ENCODE measurements at places on chromosomes 2 and 18. TPM values are rescaled to one million over a fixed set of nuclear protein-coding genes. Genes with fewer than 3 reads are reported as not detected.

OR6B2 gene
- not detected for total RNA-seq

CRIM1 gene
- total RNA-seq, result 249 TPM

- no peaks in the 10 kb centered on the region for H3K27me3 ChIP-seq
- DNase-seq, result no peak
- no peak overlapping the region for H3K4me3 ChIP-seq
- no peaks in the 10 kb centered on the region for H3K4me1 ChIP-seq
- H3K36me3 ChIP-seq, result no peaks in the 10 kb centered on the region
- H3K27ac ChIP-seq, result no peak overlapping the region
Measured at GRCh38 chr18:40613721-40614120, 1341.3 kb upstream of the PIK3C3 start.

DNA sequence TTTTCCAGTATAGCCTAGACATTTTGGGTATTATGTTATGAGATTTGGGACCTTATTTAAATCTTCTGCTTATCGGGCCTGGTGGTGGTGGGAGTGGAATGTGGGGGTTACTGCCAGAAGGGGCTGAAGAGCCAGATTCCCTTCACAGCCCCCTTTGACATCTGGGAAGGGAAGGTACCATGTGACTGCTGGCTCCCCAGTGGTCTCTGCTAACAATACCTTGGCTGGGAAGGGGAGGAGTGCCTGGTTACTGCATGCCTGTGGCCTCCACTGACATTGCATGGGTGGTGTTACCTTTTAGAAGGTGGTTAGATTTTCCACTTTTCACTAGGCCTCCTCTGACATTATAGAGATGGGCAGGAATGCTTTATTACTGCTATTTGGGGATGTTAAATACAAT lies 8.0 kb downstream of the ATP9B start:
- no peak overlapping the region for H3K27ac ChIP-seq
- no peak for DNase-seq
- no peaks in the 10 kb centered on the region for H3K27me3 ChIP-seq
- no peaks in the 10 kb centered on the region for H3K36me3 ChIP-seq

Measured in SJSA1 (cell line).